CD4-positive, CD25-positive, alpha-beta regulatory T cell (primary cell): ENCODE measurements at places on chromosomes 7 and 10. TPM values are rescaled to one million over a fixed set of nuclear protein-coding genes. Genes with fewer than 3 reads are reported as not detected.

DNA sequence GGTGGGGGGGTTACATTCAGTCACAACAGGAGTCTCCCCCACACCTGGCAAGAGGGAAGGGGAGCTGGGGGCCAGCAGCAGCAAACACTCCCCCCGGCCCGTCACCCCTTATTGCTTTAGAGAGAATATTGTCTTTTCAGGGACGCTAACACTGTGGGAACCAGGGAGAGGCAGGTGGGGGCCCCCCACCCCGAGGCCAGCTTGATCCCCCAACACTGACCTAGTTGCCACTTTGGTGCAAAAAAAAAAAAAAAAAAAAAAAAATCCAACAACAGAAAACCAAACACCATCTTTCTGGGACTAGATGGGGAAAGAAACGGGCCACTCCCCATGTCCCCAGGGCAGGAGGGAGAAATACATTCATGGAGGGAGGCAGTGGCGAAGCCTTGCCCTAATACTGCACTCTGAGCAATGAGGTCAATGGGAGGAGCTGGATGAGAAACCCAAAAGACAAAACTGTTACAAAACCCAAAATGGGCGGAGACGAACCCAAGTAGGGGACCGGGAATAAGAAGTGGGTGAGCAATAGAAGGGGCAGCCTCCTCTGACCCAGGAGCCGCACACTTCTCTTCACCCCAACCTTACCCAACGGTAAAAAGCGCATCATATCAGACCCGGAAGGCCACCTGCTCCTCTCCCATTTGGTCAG lies 6.5 kb downstream of the GNB2 start:
- DNase-seq: no peak

GRCh38 chr7:68613897-68614296 lies 984.4 kb upstream of the AUTS2 start:
- DNase-seq: no peak

DNA sequence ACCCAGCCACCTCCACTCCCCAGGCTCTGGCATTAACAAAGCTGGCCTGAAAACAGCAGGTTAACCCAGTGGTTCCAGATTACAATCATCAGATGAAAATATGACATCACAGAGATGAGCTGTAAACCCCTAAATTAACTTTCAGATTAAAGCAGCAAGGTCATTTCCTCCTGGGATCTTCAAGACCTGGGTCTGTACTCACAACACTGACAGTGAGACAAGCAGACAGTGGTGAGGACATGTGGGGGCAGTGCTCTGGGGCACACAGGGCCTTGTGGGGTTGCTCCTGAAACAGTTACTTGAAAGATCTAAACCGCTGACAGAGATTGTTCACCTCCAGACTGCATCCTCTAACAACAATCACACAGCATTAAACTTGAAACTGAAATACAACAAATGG lies 134.1 kb downstream of the ZNF438 start:
- DNase-seq: no peak

- DNase-seq: no peak
These were observed 1262.0 kb downstream of the TYW1 start for GRCh38 chr7:68258609-68259008.

DNA sequence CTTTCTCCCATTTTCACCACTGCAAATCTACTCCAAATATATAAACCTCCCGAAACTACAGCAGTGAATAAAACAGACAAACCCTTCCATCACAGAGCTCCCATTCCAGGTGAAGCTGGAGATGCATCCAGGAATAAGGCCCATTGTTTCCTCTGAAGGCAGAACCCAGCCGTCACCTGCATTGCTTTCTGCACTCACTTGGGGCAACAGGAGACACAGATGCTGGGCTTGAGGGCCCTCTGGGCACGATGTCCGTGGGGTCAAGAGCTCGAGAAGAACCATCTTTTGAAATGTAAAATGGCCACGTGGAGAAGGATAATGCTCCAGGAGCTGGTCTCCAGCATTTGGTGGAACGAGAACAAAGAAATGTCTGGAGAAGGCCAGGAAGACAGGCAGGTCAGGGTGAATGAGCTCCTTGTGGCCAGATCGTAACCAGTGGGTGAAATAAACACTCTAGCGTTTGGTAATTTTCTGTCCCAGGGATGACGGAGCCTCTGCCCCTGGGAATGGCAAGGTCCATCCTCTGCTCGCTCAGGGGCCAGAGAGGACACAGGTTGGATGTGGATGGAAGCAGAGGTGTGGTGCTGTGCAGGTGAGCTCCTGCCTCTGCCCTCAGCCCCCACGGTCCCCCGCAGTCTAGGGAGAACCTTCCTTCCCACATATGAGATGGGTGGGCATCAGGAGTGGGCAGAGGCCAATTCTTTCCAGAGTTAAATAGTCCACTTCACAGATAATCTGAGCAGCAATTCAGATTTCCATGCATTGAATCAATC lies 556.1 kb downstream of the DNAJB6 start:
- no peak for DNase-seq

The OR2A42 gene
- polyA plus RNA-seq: not detected

The OR6B1 gene
- polyA plus RNA-seq: not detected

The CDK13 gene
- polyA plus RNA-seq: 33.5 TPM

DNA sequence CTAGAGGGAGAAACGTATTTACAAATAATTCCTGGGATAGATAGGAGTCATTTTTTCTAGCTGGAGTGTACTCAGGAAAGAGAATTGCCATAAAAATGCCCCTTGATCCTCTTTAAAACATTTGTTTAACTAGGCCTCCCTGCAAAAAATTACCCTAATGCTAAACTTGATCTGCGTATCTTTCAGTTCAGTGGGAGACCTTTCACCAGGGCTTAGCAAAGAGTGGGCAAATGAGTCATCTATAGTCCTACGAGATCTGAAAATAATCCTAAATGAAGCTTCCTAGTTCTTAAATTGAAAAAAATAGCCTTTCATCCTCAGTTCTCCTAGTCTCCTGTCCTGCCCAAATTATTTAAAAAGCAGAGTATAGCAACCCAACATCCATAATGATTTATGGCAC lies 198.6 kb upstream of the FRMD4A start:
- DNase-seq: no peak

DNA sequence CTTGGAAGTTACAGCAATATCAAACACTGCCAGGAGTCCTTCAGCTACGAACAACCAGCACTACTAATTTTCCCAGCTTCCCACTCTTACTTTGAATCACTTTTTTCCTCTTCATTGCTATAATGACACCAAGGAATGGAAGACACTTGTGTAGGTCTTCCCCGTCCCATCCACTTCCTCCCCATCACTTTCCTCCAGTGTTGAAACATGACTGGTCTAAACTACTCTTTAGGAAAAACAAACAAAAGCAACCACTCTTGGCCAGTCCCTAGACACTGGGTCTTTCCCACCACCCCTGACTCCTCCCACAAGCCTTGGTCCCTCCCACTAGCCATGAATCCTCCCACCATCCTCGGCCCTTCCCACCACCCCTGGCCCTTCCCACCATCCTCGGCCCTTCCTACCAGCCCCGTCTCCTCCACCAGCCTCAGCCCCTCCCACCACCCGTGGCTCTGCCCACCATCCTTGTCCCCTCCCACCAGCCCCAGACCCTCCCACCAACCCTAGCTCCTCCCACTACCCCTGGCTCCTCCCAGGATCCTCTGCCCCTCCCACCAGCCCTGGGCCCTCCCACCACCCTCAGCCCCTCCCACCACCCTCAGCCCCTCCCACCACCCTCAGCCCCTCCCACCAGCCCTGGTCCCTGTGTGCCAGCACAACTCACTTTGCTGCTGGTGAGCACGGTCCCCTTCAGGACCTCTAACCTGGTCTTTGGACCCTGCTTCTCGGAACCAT lies 68.5 kb downstream of the CXCL12 start:
- DNase-seq: no peak

DNA sequence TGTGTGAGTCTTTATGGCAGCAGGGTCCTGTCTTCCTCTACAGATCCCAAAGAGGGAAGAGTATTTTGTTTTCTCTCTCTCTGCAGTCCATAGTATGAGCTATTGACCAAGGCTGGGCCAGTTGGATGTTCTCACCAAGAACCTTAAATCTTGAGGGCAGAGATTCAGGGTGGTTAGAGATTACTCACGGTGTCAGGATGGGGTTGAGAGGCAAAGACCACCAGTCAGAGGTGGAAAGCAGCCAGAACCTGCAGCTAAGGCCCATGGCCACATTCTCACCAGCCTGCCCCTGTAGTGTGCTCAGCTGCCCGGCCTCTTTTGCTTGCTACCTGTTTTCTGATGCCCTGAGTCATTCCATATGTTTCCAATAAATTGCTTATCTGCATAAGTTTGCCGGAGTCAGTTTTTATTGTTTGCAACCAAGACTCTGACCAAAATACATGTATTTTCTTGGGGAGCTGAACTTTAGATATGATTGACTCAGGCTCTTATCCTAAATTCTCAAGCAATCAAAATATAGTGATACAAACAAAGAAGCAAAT lies 67.0 kb downstream of the MAP3K8 start:
- no peak for DNase-seq

GRCh38 chr10:2130705-2131305 lies 393.5 kb upstream of the ADARB2 start:
- no peak for DNase-seq

DNA sequence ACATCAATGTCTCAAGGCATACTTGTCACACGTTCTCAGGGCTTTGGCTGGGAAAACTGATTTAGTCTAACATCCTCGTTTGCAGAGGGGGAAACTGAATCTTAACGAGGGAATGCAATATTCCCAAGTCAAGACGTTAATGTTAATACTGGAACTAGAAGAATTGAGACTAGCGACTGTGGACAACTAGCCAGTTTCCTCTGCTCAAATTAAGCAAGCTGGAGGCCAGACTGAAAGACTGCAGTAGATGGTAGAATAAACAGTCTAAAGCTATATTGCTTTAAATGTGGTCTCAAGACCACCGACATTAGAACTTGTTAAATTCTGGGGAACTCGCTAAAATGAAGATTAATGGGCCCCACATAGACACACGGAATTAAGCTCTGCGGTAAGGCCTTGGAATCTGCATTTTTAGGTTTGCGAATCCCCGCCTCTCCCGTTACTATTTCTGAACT lies 639 bp upstream of the TFAM start:
- no peak for DNase-seq

The BCCIP gene
- polyA plus RNA-seq: 75.8 TPM

The BAZ1B gene
- polyA plus RNA-seq: 13.0 TPM

DNA sequence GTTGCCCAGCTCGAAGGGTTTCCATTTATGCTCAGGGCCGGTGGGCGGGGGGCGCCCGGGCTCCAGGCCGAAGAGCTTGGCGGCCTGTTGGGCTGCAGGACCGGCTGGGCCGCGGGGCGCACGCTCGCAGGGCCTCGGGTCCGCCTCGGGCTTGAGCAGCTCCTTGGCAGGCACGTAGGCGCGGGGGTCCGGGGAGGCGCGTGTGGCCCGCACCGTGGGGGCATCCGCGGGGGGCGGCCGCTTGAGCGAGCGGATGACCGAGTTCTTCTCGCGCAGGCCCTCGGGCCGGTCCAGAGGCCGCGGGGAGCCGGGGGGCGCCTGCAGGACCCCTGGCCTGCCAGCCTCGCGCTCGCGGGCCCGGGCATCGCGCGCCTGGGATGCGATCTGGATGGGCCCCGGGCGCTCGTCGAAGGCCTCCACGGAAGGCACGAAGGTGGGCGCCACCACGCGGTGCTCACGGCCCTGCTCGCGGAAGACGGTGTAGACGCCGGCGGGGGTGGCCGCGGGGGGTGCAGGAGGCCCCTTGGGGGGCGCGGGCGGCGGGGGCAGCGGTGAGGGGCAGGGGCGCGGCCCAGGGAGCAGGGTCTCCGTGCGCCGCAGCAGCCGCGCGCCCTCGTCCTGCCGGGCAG lies 35.2 kb downstream of the TNRC18 start:
- no peak for DNase-seq

The GJD4 gene
- not detected for polyA plus RNA-seq

GRCh38 chr7:105653441-105654005 lies 72.2 kb upstream of the EFCAB10 start:
- no peak for DNase-seq

DNA sequence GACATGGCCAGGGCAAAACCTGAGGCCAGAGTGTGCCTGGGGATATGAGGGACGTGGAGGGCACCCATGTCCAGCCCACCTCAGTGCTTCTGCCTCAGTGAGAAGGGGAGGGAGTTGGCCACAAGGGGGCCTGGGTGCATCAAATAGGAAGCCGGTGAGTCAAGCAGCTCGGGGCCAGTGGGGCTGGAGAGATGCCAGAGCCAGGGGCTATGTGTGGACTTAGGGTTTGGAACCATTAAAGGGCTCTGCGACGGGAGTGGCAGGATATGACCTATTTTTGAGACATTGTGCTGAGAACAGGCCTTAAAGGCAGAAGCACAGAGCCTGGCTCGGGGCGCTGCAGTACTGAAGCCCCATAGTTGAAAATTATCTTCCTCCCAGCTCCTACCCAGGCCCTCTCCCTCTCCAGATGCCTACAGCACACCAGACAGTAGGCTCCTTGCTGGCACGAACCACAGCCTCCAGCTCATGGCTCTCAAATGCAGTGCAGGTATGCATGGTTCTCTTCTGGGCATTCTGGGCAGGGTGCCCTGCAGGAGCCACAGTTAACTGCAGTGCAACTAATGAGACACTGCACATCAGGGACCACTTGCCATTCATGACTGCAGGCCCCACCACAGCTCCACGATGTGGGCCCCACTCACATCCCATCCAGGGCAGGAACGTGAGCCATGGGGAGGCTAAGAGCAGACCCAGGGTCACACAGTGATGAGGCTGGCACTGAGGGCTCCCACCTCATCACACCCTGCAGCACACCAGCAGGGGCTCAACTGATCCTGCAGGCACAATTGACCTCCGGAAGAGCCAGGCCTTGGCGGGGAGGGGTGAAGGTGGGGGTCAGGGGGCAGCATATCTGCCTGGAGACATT lies 7.2 kb upstream of the PGAM2 start:
- peak; percentile 57 for DNase-seq

DNA sequence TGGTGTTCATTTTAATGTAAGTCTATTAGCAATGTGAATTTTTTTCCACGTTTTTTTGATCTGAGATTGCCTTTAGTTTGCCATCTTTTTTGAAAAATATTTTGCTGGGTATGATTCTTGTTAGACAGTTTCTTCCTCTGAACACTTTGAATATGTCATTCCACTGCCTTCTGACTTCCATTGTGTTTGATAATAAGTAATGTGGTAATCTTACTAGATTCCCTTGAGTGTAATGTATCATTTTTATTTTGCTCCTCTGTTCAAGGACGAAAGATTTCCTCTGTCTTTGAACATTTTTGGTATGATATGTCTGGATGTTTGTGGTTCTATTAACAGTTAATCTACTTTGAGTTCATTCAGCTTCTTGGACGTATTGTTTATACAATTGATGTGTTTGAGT lies 371.4 kb downstream of the SUGCT start:
- DNase-seq: no peak

- DNase-seq: no peak
These were observed 1.4 kb upstream of the RTKN2 start for GRCh38 chr10:62270020-62270419.

The YWHAG gene
- polyA plus RNA-seq: 2.2 TPM

DNA sequence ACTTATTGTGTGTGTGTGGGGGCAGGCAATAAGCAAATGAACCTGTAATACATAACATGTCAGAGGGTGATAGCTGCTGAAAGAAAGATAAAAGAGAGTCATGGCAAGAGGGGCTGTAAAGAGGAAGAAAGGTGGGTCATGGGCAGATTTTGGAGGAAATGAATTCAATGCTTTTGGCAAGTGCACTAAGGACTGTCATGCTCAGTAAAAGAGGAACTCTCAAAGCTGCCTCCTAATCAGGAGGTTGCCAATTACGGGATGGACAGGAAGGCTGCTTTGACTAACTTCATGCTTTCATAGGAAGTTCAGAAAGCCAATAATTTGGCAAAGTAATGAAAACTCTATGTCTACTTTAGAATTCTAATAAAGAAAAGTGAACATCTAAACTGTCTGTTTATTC lies 401.2 kb downstream of the SH2D4B start:
- DNase-seq: no peak

The FRA10AC1 gene
- polyA plus RNA-seq: 6.0 TPM

- DNase-seq: no peak
These were observed 225.7 kb downstream of the PLXDC2 start for GRCh38 chr10:20041931-20042330.

The ASZ1 gene
- polyA plus RNA-seq: not detected

GRCh38 chr7:131106681-131107336 lies 220.9 kb upstream of the MKLN1 start:
- DNase-seq: peak; percentile 61
